Testis (tissue), 5 donors: ENCODE measurements at places on chromosomes 2 and 18. TPM values are rescaled to one million over a fixed set of nuclear protein-coding genes. Genes with fewer than 3 reads are reported as not detected.

Gene RGPD8
- 33.0 TPM for total RNA-seq

Gene MFSD2B
- 0.50 TPM for total RNA-seq

Gene ANO7
- total RNA-seq, result 1.9 TPM

Gene MSTN
- total RNA-seq, result 0.24 TPM

Gene KCNJ3
- total RNA-seq, result 1.7 TPM

Gene SEMA4C
- 17.6 TPM for total RNA-seq

Gene ELOA2
- 8.4 TPM for total RNA-seq

Gene TRPM8
- 0.79 TPM for total RNA-seq

Gene MYO5B
- total RNA-seq, result 26.1 TPM

Gene PROKR1
- total RNA-seq, result 0.50 TPM

Gene MAP3K19
- total RNA-seq, result 6.8 TPM
